Mesothelial cell of epicardium (in vitro differentiated cells): ENCODE measurements at places on chromosomes 12 and 14. TPM values are rescaled to one million over a fixed set of nuclear protein-coding genes. Genes with fewer than 3 reads are reported as not detected.

GLI1 gene
- total RNA-seq = 6.0 to 10.1 TPM (median 8.4 TPM) in 3 replicates

KLRD1 gene
- total RNA-seq = 0.51 to 0.81 TPM (median 0.65 TPM) in 3 replicates

PRB3 gene
- total RNA-seq = not detected in 3 replicates

GPRC5A gene
- total RNA-seq = 107 to 116 TPM (median 108 TPM) in 3 replicates

PRH2 gene
- total RNA-seq = not detected in 3 replicates

NOS1 gene
- 0.80 to 0.95 TPM (median 0.84 TPM) in 3 replicates for total RNA-seq

CPNE6 gene
- total RNA-seq = not detected in 3 replicates

TAS2R46 gene
- 3.8 to 3.9 TPM (median 3.9 TPM) in 3 replicates for total RNA-seq

KRT73 gene
- not detected in 3 replicates for total RNA-seq

GON7 gene
- 5.0 to 5.6 TPM (median 5.3 TPM) in 3 replicates for total RNA-seq

MSRB3 gene
- total RNA-seq = 19.9 to 20.4 TPM (median 19.9 TPM) in 3 replicates

KCNA5 gene
- 0.60 to 0.86 TPM (median 0.80 TPM) in 3 replicates for total RNA-seq

CATSPERB gene
- 0.56 to 1.0 TPM (median 0.61 TPM) in 3 replicates for total RNA-seq

DNA sequence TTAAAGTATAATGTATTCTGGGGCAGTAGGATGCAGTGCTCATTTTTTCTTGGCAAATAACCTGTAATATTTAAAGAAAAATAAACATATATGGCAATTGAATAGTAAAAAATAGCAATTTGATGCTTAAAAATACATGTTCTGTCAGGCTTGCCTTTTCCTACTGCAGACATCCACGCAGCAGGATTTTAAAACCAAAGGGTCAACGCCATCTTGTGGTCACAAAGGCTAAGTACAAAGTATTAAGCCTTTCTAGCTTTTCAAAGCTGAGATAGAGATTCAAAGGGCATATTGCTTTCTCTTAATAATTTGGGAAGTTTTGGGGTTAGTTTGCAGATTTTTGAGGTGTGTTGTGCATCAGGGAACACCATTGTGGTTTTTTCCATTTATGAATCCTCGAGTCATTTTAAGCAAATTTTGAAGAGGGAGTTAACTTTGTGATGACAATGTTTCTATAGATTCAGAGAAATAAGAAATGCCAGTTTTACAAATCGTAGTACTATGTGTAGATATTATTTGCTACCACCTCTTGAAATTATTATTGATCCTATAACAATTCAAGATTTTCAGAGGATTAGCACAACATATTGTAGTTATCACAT is 4.7 kb upstream of the CCER1 start:
- DNase-seq = no peak

GRCh38 chr14:104576232-104576969 is 3.2 kb upstream of the C14orf180 start:
- DNase-seq = no peak

DNA sequence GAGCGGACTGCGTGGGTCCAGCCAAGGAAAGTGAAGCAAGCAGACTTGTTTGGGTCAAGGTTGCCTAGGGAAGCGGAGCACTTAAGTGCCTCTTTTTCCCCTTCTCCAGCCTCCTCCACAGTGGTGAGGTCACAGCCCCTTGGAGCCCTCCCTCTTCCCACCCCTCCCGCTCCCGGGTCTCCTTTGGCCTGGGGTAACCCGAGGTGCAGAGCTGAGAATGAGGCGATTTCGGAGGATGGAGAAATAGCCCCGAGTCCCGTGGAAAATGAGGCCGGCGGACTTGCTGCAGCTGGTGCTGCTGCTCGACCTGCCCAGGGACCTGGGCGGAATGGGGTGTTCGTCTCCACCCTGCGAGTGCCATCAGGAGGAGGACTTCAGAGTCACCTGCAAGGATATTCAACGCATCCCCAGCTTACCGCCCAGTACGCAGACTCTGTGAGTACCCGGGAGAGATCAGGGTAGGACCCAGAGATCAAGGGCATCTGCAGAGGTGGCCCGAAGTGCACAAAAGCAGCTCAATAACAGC is at the start of gene TSHR:
Gene TSHR, plus strand, starts transcription at position 206 of the 526 bp plus-strand sequence. Its CDS starts 60 bp downstream, at position 266.
- no peak for DNase-seq

DNA sequence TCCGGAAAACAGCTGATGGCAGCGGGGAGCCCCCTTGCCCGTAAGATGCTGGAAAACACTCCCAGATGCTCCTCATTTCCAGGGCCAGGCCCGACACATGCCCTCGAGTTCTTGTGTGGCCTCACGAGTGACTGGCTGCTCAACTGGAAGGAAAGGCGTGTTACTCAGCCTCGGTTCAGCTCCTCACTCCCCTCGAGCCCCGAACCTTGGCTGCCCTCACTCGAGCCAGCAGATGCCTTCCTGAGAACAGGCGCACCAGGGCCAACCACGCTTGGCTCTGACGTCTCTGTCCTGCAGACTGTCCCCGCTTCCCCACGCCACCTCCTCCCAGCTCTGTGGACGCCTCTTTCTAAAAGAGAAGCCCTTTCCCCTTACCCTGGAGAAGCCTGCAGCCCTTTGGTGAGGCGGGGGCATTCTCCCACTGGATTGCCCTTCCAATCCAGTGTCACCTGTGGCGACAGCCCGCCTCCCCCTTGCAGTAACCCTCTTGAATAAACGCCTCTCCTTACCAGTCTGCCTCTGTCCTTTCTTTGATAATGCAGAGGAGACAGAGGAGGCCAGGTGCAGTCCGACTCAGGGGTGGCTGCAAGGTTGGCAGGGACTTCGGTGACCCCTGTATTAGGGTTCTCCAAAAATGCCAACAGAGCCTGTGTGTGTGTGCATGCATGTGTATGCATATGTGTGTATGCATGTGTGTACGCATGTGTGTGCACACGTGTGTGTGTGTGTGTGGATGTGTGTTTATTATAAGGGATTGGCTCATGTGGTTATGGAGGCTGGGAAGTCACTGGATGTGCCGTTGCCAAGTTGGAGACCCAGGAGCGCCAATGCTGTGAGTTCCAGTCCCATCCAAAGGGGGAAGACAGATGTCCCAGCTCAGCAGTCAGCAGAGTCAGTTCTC is 166.3 kb downstream of the KIF26A start:
- DNase-seq = no peak

- no peak for DNase-seq
Measured at GRCh38 chr14:43894534-43894933, 612.5 kb downstream of the FSCB start.

DNA sequence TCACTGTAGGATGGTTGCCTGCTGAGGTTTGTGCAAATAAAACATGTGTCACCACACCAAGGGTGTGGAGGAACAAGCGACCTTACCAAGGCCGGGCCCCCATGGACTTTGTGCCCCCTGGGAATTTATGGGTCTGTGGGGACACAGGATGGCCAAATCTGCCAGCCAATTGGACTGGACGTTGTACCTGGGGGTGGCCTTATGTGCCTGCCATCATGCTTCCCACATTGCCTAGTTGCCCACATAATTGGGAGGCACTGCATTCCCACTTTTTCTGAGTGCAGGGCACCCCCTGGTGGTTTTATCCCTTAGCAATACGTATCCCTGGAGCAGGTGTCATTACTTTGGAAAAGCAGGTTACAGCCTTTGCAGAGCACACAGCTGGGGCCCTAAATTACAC is 92.6 kb upstream of the TMPO start:
- no peak for DNase-seq

- DNase-seq = no peak
Measured at GRCh38 chr12:130436741-130437501, 99.2 kb downstream of the PIWIL1 start.

DNA sequence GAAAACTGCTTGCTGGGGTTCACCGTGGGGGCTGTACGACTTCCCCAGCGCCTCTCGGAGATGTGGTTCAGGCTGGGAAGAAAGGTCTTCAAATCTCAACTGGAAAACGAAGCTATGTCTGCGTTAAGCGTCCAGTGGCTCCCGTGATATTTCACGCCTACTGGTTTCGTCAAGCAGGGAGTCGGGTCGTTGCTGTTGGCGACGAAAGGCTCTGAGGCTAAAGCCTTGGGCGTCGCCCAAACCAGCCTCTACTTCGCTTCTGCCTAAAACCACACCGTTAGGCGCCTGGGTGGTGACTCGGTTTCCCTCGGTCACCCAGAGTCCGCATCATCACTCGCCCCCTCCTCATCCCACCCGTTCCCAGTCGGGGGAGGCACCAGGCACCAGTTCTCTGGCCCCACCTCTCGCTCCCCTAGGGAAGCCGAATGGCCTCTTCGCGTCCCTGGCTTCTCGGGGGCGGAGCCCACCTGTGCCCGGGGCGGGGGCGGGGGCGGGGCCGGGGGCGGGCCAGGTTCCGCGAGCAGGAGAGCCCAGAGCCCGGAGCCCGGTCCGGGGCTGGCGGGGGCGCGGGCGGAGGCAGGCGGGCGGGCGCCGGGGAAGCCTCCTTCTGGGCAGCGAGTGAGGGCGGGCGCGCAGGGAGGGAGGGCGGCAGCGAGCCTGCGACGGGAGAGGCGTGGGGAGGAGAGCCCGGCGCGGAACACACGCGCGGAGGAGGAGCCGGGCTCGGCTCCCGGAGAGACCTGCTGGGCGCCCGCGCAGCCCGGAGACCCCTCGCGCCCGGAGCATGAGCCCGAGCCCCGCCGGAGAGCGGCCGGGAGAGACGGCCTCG is at the start of gene B4GALNT3:
Gene B4GALNT3, plus strand, starts transcription at position 510 of the 829 bp plus-strand sequence. CDS start 438 bp downstream, outside the sequence.
- peak; percentile 49 for DNase-seq

- DNase-seq = no peak
Measured at GRCh38 chr12:91222746-91223145, 40.1 kb upstream of the DCN start.

DNA sequence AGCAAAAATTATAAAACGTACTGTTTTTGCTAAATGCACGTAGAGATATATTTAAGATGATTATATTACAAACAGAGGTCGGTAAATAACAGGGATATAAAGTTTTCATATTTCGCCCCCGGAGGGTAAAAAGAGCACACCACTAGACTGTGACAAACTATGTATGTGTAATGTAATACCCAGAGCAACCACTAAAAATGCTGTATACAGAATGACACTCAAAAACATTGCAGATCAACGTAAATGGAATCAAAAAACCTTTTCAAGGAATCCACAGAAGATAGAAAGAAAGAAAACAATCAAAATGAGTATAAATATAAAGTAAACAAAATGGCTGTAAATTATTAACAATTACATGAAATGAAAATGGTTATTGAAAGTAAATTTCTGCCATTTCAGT is 37.6 kb upstream of the PRB4 start:
- no peak for DNase-seq

- DNase-seq = no peak
Measured at GRCh38 chr14:38838979-38839323, 264.1 kb downstream of the SEC23A start.

DNA sequence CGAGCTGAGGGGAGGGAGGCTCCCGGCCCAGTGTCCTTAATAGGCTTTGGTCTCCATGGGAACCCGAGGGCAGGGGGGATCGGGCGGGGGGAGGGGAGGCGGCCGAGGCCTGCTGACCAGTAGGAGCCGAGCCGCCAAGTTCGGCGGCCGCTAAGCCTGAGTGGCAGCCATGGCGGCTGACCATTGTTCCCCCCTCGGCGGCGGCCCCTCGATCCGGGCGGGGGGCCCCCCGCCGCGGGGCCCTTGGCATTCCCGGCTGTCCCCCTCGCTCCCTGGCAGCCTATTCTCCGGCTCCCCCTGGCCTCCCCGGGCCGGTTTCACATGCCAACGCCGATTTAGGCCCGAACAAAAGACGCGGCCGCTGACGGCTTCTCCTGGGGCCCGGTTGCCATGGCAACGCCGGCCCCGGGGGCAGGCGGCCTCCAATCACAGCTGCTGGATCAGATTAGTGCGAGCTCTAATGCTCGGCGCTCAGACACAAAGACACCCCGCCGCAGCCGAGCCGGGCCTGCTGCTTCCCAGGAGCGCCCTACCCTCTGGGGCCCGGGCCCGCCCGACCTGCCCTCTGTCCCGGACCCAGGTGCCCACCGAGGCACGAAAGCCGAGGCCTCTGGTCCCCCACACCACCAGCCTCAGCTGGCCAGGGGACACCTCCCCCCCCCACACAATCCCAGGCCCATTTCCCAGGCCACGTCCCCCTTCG is 7.3 kb downstream of the MSI1 start:
- peak; percentile 71 for DNase-seq

GRCh38 chr12:31710021-31710818 is 18.6 kb downstream of the AMN1 start:
- no peak for DNase-seq

DNA sequence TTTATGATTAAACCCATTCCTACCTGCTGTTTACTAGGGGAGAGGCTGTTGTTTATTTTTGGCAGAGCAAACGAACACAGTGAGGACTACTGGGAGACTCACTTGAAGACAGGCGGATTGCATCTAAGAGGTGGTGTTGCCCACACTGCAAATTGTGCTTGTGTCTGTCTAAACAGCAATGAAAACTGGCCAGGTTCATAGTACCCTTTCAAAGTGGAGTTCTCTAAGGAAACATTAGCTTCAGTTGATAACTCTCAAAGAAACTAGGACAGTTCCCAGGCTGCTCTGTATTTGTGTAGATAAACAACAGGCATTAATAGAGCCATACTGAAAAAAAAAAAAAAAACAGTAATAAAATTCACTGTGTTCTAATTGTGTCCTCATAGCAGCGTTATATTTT is 466.0 kb upstream of the RGS6 start:
- DNase-seq = no peak

DNA sequence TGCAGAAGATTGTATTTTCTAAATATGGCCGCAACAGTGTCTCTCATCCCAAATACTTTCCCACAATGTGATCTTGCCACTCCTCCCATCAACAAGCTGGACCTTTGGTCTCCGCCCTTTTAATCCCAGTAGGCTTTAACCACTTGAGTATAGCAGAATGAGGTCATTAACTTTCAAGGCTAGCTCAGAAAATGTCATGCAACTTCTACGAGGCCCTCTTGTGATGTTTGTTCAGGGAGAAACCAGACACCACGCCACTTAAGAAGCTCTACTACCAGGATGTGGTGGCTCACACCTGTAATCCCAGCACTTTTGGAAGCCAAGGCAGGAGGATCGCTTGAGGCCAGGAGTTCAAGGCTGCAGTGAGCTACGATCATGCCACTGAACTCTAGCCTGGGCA is 20.1 kb upstream of the OR6J1 start:
- DNase-seq = no peak

- no peak for DNase-seq
Measured at GRCh38 chr14:64520699-64521098, 16.1 kb downstream of the ZBTB1 start.

DNA sequence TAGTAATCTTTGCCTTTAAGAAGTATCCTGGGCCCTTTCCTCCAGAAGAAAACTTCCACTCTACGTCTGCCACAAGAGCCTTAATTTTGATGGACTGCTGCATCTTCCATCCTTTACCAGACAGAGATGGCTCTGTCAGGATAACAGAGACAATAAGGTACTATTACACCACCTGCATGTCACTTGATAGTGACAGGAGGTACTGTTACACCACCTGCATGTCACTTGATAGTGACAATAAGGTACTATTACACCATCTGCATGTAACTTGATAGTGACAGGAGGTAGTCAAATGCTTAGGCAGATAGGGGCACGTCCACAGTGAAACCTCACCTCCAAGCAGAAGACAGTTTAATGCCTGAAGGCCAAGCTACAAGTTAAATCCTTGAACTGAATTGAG is 13.9 kb downstream of the OR6C74 start:
- DNase-seq = no peak

DNA sequence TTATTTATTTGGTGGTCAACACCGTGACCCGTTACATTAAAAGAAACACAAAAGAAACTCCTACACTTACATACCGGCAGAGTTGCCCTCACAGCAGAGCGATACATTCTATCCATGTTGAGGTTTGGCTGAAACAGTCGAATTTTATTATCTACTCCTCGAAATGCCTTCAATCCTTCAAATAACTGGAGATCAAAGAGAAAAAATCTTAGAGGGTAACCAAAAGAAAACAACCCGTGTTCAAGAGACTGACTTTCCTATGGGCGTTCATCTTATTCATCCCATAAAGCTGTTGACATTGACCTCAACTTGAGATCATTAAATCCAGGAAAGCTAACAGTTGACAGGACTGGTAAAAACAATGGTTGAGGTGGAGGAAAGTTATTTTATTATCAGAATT is 67.7 kb downstream of the BCAT1 start:
- no peak for DNase-seq
